ENCODE measurements at places on chromosomes 7 and 10.
A peak's percentile ranks its signal among the peaks of the same experiment; 100 is the strongest.

DNA sequence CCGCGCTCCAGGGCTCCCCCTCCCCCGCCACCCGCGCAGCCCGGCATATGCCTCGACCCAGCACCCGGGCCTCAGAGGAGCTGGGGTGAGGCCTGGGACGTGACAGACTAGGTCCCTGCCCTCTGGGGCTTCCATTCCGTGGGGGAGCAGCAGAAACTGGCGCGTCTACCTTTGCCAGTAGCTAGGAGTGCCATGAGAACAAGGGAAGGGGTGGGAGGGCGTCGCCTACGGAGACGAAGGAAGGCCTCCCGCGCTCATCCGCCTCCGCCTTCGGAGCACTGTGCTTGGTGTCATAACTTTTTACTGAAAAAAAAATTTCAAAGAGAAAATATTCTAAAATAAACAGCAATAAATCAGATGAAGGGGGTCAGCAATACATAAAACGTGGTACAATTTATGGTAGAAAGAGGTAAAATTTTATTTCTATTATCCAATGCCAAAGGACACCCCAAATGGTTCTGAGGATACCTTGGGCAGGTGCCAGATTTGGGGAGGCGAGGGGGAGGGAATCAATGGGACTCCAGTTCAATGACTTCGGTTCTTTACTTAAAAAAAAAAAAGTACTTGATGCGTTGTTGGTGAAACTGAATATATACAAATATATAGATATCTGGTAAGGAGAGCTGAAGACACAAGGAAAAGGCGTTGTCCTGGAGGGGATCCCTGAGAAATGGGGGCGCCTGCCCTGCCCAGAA lies 35.1 kb upstream of the GRID1 start:
- DNase-seq = peak; percentile 60

DNA sequence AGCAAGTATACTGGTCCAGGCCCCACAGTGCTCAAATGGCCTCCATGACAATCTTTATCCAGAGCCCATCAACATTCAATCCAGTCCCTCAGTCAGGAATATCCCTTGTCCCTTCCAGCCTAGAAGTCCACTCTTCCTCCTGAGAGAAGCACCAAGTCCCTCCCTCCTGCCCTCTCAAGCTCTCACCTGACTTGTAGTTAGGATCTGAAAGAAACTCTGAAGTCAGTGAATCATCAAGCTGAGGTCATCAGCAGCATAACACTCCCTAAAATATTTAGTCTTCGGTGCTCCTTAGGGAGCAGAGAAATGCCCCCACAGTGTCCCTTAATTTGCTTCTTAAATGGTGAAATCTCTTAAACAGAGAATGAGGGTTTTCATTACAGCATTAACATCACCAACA lies 31.0 kb downstream of the GRM8 start:
- DNase-seq = no peak

GRCh38 chr10:70115948-70116682 lies 16.5 kb downstream of the AIFM2 start:
- DNase-seq = peak; percentile 68

DNA sequence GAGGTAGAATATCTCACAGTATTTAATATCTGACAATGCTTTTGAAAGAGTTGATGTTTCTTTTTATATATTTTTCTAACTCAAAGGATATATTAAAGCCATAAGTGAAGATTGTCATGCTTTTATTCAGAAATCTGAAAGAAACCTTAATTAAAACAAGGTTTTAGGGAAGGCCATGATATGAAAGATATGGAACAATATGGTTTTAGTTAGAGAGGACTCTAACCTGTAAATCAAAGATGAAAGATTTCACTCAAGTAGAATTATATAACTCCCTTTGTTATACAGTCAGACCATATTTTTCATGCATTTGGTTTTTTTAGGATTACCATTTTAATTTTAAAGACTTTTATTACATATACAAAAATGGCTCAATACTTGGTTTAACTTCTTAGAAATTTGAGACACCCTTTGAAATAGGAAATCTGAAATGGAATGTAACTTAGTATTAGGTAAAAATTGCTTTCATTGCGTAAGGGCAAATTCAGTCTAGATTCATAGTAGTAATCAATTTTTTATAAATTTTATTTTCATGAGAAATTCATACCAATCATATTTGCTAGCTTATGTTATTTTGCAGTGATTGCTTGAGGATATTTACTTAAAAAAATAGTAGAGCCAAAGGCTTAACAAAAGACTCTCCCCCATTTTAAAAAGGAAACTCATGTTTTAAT lies 119.8 kb downstream of the TWIST1 start:
- no peak for DNase-seq

GRCh38 chr10:21524526-21525366 lies 736 bp downstream of the SKIDA1 start:
- DNase-seq = no peak

- no peak for DNase-seq
Measured at GRCh38 chr7:16804674-16805439, at the start of gene AGR2. Gene AGR2 (minus strand): TSS chr7:16804999. CDS start chr7:16801796, 3,203 bp downstream.

GRCh38 chr10:131259535-131259934 lies 52.0 kb downstream of the TCERG1L start:
- no peak for DNase-seq

DNA sequence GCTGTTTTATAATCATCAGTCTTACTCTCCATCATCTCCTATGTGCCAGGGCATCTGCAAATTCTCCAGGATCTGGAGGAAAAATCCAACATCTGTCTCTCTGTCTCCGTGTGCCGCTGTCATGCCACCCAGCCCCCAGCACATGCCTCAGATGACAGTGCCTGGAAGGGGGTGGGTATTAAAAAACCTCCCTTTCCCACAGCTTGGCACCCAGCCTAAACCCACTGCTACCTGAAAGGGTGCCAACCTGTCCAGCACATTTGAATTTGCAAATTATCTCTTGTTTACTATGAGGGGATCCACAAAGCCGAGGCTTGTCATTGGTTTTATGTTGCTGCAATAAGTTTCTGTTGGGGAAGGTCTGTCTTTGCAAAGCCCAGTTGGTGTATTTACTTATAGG lies 73.1 kb downstream of the EMX2 start:
- no peak for DNase-seq

GRCh38 chr10:74799721-74800221 lies 26.6 kb upstream of the KAT6B start:
- DNase-seq = no peak

GRCh38 chr7:18896343-18896975 lies 221.0 kb downstream of the TWIST1 start:
- DNase-seq = no peak

GRCh38 chr7:156118248-156118645 lies 306.0 kb upstream of the SHH start:
- DNase-seq = no peak

DNA sequence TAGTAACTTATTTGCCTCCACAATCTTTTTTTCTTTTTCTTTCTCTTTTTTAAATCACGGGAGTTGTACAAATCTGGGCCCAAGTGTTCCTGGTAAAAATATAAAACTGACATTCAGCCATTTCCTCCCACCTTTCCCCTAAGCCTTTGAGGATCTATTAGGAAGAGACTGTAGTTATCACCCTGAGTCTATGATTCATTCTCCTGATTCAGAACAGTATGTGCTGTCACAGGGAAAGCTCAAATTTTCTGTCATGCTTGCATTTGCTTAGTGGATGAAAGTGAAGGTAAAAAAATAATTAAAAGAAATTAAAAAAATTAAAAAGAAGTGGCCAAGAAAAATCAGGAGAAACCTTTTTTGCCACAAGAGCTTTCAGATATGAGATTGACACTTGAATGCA lies 71.7 kb downstream of the KIF20B start:
- DNase-seq = no peak

DNA sequence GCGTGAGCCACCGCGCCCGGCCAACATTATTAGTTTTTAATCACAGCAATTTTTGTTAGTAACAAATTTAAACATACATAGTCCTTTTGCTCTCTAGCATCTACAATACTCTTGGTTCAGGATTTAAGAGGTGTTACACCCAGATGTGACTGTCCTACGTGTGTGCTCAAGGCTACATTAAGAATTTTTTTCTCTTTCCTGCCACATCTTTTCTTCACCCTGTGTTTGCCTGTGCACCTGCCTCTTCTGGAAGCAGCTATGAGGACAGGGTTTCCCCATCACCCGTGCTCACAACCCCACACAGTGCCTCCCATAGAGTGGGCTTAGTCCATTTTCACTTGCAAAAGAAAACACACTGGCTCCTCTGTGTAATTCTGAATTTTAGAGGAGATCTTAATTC lies 186.7 kb upstream of the KLF6 start:
- DNase-seq = peak; percentile 26

All from CD4-positive, alpha-beta T cell treated with Interleukin-17A for 4 hours (primary cell).